Calu3 (cell line): ENCODE measurements at places on chromosomes 3 and 15.

DNA sequence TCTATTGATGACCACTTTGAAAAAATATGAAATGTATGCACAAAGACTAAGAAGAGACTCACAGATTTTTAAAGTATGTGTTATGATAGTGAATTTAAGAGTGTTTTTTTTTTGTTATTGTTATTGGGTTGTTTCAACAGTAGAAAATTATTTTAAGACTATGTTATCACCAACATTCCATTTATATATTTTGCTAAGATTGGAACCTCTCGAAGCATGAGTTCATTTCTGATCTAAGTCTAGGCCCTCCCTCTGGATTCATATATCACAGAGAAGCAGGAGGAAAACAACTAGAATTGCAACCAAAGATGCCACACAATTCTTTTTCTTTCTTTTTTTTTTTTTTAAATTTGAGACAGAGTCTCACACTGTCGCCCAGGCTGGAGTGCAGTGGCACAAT lies 46.8 kb downstream of the ITGB5 start:
- no peaks in the 10 kb centered on the region for H3K27me3 ChIP-seq
- H3K36me3 ChIP-seq = peaks cover 31% of the 10 kb centered on the region

DNA sequence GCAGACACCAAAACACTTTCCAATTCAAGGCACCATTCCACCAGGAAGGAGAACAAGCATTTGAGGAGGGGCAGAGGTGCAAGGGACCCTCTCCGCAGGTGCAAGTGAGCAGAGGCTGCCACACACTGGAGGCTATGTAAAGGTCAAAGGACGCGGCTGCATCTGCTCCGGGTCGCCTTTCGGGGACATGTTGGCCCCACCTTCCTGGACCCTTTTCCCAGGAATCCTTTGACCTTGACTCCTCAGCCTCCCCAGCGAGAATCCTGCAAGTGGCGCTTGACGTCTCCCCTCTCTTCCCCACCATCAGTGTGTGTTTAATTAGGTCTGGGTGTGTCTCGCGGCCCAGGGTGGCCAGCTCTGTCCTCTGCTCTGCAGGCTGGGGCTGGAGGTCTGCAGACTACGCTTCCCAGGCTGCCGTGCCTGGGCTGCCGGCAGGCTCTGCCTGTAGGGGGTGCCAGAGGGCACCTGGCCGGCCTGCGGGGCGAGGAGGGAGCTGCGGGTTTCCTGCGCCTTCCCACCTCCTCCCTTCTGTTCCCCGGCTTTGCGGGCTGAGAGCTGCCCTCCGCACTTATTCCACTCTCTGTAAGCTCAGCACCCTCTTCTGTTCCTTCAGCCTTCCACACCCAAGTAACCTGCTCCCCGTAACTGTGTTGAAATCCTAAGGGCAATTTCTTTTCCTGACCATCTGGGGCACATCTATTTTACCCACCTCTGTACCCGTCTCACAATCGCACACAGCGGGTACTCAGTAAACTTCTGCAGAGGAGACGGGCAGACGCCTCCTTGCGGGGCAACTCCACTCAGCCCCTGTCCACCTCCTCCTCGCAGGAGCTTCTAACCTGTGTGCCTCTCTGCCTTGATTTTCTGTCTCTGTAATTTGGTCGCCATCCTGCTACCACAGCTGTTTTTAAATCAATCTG lies 129.8 kb downstream of the NSMCE3 start:
- H3K27me3 ChIP-seq = no peaks in the 10 kb centered on the region
- no peaks in the 10 kb centered on the region for H3K36me3 ChIP-seq
- H3K27ac ChIP-seq = no peak overlapping the region
- no peaks in the 10 kb centered on the region for H3K4me1 ChIP-seq
- DNase-seq = peak; percentile 19
- no peak overlapping the region for H3K4me3 ChIP-seq

- H3K4me3 ChIP-seq = no peak overlapping the region
- H3K4me1 ChIP-seq = no peaks in the 10 kb centered on the region
- H3K27ac ChIP-seq = no peak overlapping the region
- no peak for DNase-seq
Observed at GRCh38 chr15:52232327-52232726, 41.1 kb upstream of the GNB5 start.

GRCh38 chr3:77039606-77040171 lies at the start of gene ROBO2:
Gene ROBO2 (plus strand): TSS chr3:77040099. CDS start chr3:77040786, 687 bp downstream.
- H3K27ac ChIP-seq = no peak within 1 kb of the TSS
- H3K36me3 ChIP-seq = peaks cover 5% of the 10 kb centered on the region
- H3K4me1 ChIP-seq = no peaks in the 10 kb centered on the region
- H3K27me3 ChIP-seq = peaks cover 49% of the 10 kb centered on the region

DNA sequence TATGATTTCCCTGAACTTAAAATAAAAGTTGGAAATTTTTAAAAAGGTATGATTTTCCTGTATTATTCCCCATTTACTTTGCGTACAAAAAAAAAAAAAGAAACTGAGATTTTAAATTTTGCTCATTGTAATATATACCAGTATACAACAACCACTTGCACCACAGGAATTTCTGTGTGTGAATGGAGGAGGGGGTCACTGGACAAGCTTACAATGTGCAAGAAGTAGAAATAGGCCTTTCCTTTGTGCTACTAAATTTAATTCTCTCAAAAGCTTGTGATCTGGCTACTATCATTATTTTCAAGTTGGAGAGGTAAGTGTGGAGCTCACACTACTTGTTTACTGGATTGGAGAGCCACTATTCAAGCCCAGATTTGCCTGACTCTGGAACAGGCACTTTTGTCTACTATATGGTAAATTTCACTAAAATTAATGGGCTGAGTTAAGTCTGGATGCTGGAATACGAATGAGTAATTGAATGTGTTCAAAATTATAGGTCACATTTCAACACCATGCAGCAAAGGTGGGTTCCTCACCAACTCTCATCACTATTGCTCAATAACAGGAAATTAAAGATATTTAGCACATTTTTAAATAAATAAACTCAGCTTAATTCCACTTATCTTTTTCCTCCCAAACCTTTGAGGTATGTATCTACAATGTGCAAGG lies 148.0 kb upstream of the MBNL1 start:
- H3K27ac ChIP-seq = no peak overlapping the region
- no peaks in the 10 kb centered on the region for H3K27me3 ChIP-seq
- H3K4me3 ChIP-seq = no peak overlapping the region
- H3K4me1 ChIP-seq = peaks cover 12% of the 10 kb centered on the region
- DNase-seq = no peak

- H3K27me3 ChIP-seq = no peaks in the 10 kb centered on the region
- no peaks in the 10 kb centered on the region for H3K4me1 ChIP-seq
- H3K4me3 ChIP-seq = no peak overlapping the region
- H3K36me3 ChIP-seq = no peaks in the 10 kb centered on the region
Observed at GRCh38 chr3:6220447-6220846, 640.5 kb upstream of the GRM7 start.

DNA sequence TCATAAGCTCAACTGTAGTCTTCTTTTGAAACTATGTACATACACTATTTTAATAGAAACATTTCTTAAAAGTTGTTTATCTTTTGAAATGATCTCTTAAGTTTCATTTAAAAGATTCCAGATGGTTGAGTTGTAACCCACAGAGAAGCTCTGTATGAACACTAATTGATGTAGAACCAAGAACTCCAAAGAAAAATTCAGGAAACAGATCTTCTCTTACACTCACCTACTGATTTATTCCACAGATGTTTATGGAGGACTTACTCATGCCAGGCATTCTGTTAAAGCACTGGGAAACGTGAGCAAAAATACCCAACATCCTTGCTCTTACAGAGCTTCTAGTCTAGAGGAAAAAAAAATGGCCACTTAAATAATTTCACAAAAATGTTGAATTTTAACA lies 551.1 kb downstream of the NAALADL2 start:
- H3K36me3 ChIP-seq = no peaks in the 10 kb centered on the region
- H3K27ac ChIP-seq = no peak overlapping the region
- no peaks in the 10 kb centered on the region for H3K27me3 ChIP-seq
- H3K4me1 ChIP-seq = no peaks in the 10 kb centered on the region
- no peak overlapping the region for H3K4me3 ChIP-seq

GRCh38 chr15:100580414-100580813 lies 21.6 kb downstream of the LINS1 start:
- H3K4me1 ChIP-seq = peaks cover 15% of the 10 kb centered on the region
- H3K27ac ChIP-seq = no peak overlapping the region
- DNase-seq = no peak
- H3K4me3 ChIP-seq = no peak overlapping the region

DNA sequence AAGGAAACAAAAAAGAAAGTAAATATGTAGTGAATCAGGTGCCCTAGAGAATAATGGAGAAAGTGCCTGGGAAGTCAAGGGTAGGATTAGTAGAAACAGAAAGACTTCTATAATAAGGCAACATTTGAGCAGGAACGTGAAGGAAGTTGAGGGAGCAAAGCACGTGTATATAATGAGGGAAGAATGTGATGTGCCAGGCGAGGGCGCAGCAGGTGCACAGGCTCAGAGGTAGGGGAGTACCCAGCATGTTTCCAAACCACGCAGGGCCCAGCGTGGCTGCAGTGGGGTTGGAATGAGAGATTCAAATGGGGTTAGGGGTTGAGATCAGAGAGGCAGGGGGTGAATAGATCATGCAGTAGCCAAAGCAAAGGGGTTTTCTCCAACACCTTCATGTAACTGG lies 91.9 kb upstream of the VGLL4 start:
- DNase-seq = no peak
- H3K4me3 ChIP-seq = no peak overlapping the region
- peaks cover 11% of the 10 kb centered on the region for H3K4me1 ChIP-seq
- no peak overlapping the region for H3K27ac ChIP-seq
- no peaks in the 10 kb centered on the region for H3K36me3 ChIP-seq
- H3K27me3 ChIP-seq = peaks cover 17% of the 10 kb centered on the region

GRCh38 chr3:119125742-119126504 lies 20.0 kb upstream of the TEX55 start:
- H3K36me3 ChIP-seq = no peaks in the 10 kb centered on the region
- H3K27ac ChIP-seq = no peak overlapping the region
- no peaks in the 10 kb centered on the region for H3K4me1 ChIP-seq
- H3K27me3 ChIP-seq = no peaks in the 10 kb centered on the region
- H3K4me3 ChIP-seq = no peak overlapping the region

DNA sequence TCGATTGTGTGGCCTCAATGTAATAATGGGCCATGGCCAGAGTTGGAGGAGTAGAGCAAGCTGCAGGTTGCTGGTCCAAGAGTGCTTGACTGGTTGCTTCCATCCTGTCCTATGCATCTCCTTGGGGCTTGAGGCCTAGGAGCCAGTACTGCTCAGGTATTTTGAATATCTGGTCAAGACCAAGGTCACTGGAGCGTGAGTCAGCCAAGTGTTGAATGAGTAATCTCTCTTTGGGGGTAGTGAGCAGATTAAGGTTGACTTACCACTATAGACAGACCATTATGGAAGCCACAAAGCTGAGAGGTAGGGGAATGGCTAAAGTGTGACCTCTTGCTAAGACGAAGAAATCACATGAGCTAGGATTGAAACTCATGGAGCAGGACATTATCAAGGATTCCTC lies 9.4 kb upstream of the PARP6 start:
- H3K27me3 ChIP-seq = peaks cover 6% of the 10 kb centered on the region
- no peak overlapping the region for H3K4me3 ChIP-seq
- DNase-seq = no peak
- H3K4me1 ChIP-seq = no peaks in the 10 kb centered on the region
- peaks cover 4% of the 10 kb centered on the region for H3K36me3 ChIP-seq

GRCh38 chr15:39180030-39180429 lies 400.8 kb upstream of the THBS1 start:
- H3K27ac ChIP-seq = no peak overlapping the region
- H3K4me3 ChIP-seq = no peak overlapping the region
- H3K27me3 ChIP-seq = no peaks in the 10 kb centered on the region
- no peaks in the 10 kb centered on the region for H3K36me3 ChIP-seq
- H3K4me1 ChIP-seq = peaks cover 22% of the 10 kb centered on the region
- no peak for DNase-seq

DNA sequence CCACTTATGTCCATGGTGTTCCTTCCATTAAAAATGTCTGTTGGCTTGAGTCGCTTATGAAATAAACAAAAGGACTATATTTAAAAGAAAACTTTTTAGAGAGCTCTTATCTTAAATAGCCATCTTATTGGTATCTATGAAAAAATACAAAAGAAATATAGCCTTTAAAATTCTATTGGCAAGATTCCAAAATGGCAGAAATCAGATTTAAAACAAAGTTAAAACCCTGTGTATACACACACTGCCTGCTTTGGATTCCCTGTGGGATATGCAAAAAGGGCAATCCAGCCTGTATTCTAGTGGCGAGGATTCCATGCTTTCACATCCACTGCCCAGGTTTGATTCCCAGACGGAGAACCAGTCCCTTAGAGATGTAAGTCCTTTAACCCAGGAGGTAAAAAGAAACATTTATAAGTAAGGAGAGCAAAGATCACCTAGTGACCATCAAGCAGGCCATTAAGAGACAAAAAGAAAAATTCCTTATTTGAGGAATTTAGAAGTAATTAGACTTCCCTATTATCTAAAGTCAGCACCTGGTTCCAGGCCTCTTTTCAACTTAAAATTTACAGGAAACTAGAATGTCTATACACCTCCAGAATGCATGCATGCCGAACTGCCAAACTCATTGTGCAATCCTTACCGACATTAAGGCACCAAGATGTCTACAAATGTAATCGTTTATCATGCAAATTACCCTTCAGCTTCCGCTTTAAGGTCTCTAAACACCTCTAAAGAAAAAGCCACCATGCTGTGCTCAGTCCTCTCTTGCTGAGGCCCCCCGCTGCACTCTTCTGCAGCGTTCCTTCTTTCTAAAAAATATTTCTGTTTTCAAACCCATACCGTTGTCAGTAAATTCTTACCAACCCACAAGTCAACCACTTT lies 69.6 kb upstream of the STRIT1 start:
- no peak for DNase-seq
- H3K4me1 ChIP-seq = no peaks in the 10 kb centered on the region
- no peaks in the 10 kb centered on the region for H3K36me3 ChIP-seq
- H3K27ac ChIP-seq = no peak overlapping the region
- H3K27me3 ChIP-seq = no peaks in the 10 kb centered on the region

DNA sequence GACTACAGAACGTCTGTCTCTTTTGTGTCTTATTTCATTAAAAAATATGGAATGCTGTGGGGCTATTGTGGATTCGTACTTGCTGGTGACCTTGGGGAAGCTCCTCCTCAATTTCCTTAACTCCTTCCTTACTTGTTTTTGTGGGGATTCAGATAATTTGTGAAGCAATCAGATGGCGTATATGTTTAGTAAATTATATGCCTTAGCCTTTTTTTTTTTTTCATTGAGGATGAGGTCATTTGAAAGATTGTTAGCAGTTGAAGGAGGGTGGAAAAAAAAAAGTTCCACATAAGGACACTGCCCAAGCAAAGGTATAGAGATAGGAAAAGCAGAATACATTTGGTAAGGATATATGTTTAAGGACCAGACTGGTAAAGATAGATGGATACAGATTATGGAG lies 3.3 kb downstream of the RNF13 start:
- H3K36me3 ChIP-seq = peaks cover 35% of the 10 kb centered on the region
- H3K27ac ChIP-seq = peak overlapping the region; percentile 10
- H3K4me1 ChIP-seq = peaks cover 72% of the 10 kb centered on the region
- no peaks in the 10 kb centered on the region for H3K27me3 ChIP-seq
- no peak for DNase-seq

- no peaks in the 10 kb centered on the region for H3K4me1 ChIP-seq
- peaks cover 9% of the 10 kb centered on the region for H3K36me3 ChIP-seq
- DNase-seq = no peak
- H3K27ac ChIP-seq = no peak overlapping the region
- no peaks in the 10 kb centered on the region for H3K27me3 ChIP-seq
Observed at GRCh38 chr15:31869686-31870307, 160.5 kb upstream of the CHRNA7 start.

GRCh38 chr3:124845406-124845805 lies 41.8 kb downstream of the ITGB5 start:
- peak; percentile 15 for DNase-seq
- peaks cover 12% of the 10 kb centered on the region for H3K4me1 ChIP-seq
- no peak overlapping the region for H3K27ac ChIP-seq
- H3K36me3 ChIP-seq = peaks cover 10% of the 10 kb centered on the region
- H3K27me3 ChIP-seq = no peaks in the 10 kb centered on the region
- no peak overlapping the region for H3K4me3 ChIP-seq
